ENCODE measurements at places on chromosomes 5 and 9.

DNA sequence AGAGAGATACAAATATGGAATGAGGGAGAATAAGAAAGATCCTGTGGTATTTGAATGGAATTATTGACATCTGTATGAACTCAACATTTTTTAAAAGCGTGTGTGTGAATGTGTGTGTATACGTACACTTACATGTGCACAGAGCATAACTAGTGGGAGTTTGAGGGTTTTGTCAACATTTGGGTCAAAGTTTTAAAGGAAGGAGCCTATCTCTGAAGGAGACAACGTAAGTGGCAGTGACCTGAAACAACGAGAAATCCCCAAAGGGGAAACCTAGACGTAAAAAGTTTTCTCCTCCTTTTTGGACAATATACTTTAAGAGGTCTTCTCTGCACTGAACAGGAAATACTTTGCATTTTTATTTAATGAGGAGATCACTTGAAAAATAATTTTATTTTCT lies 40.2 kb upstream of the DTWD2 start:
- DNase-seq, result no peak

- DNase-seq, result no peak
Observed at GRCh38 chr9:36007316-36007708, 29.4 kb upstream of the RECK start.

GRCh38 chr5:99621772-99622681 lies 693.2 kb upstream of the CHD1 start:
- DNase-seq, result no peak

- no peak for DNase-seq
Observed at GRCh38 chr5:81748556-81748955, 2.3 kb downstream of the SSBP2 start.

GRCh38 chr5:132010989-132011621 lies 353 bp downstream of the ACSL6 start:
- DNase-seq, result no peak

Data from kidney capillary endothelial cell (primary cell).